Brain microvascular endothelial cell (primary cell): ENCODE measurements at places on chromosomes 1 and 21.

DNA sequence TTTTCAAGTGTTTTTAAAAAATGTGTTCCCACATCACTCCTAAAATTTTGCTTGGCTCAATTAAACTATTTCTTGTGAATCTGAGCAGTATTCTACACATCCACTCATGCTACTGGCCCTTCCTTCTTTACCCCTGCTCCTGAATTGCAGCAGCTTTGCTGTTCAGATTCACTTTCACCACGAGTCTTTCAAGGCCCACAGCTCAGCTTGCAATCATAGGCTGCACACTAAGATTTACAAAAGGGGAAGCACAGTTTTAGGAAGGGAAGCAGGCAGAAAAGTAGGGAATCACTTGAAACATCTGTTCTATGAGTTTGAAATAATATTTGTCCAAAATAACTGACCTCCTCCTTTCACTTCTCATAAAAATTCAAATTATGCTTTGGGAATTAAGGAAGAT lies 70.9 kb upstream of the EDEM3 start:
- no peak for DNase-seq

- DNase-seq: no peak
Observed at GRCh38 chr1:114976891-114977290, 52.7 kb upstream of the TSHB start.

DNA sequence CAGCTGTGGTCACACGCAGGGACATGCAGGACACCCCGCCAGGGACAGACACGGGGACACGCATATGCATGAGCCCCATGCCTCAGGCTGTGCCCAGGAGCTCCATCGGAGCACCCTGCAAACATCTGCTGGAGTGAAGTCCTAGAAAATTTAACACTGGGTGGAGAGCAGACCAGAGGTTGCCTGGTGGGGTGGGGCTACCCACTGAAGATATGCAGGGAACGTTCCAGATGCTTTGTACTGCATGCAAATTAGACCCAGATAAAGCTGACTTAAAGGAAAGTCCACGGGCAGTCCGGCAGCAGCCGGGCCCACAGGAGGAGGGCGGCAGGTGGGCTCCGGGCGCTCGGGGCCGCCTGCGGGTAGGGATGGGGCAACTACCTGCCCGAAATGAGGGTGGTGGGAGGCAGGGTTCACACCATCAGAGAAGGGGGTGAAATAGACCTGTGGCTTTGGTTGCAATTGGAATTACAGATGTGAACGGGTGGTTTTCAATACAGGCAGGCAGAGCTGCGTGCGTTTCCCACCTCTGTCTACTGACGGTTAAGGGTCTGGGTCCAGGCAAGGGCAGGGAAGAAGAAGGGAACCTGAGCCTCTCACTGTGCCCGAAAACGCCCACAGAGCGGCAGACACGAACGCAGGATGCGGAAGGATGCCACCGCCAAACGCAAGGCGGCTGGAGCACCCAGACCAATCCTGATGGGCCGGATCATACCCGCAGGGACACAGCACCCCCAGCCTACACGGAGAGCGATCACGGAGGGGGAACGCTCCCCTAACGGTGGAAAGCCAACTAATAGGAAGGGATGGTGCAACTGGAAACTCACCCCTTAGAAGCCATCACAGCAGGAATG lies 21.0 kb downstream of the CFAP74 start:
- DNase-seq: no peak

GRCh38 chr1:220696226-220696862 lies 6.2 kb downstream of the C1orf115 start:
- DNase-seq: no peak

- no peak for DNase-seq
Observed at GRCh38 chr1:32040711-32041110, 27.0 kb downstream of the KHDRBS1 start.

- peak; percentile 31 for DNase-seq
Observed at GRCh38 chr21:35178827-35179226, 129.7 kb upstream of the RUNX1 start.

DNA sequence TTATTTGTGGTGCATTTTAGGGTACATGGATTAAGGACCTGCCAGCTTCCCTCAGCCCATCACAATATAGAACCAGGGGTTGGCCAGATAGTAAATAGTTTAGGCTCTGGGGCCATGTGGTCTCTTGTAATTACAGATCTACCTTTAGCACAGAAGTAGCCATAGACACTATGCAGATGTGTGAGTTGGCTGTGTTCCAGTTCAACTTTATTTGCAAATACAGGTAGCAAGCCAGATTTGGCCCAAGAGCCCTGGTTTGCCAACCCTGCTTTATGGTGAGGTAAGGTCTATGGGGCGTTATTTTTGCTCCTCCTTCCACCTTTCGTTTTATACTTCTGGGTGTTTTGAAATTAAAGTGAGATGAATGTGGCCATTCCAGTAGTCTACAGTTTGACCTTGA lies 48.7 kb downstream of the MRPS6 start:
- DNase-seq: no peak

- DNase-seq: no peak
Observed at GRCh38 chr1:153343040-153343681, 5.5 kb downstream of the PGLYRP4 start.

DNA sequence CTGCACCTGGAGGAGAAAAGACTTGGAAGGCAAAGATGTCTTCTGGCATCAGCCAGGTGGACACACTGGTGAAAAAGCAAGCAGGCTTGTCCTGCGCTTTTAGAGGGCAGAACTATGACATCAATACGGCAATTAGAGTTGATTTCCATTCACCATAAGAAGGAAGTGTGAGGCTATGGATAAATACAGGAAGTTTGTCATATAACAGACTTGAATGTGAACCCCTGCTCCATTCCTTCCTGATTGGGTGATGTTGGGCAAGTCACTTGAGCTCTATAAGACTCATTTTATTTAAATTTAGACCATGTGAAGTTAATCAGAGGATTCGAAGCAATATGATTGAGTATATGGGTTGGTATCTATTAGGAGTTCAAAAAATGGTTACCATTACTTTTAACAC lies 137.8 kb downstream of the PLPP3 start:
- DNase-seq: no peak

DNA sequence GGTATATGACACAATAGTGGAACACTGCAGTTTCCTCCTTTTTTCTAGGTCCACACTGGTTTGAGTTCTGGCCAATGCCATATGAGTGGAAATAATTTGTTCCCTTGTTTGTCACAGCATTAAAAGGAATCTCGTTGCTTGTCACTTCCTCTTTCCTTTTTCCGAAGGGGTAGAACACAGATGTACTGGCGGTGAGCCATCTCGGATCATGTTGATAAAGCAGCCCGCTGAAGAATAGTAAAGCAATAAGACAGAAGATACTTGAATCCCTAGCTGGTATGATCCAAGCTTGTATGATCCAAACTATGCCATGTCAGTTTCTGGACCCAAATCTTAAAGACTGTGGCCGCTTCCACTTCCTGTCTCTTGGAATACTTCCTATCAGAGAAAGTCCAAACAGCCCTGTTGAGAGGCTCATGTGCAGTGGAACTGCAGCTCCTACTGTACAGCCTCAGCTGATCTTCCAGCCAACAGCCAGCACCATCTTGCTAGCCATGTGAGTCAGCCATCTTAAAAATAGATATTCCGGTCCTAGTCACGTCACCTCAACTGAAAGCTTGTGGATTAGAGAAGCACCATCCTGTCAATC lies 40.3 kb downstream of the CFHR5 start:
- DNase-seq: no peak

DNA sequence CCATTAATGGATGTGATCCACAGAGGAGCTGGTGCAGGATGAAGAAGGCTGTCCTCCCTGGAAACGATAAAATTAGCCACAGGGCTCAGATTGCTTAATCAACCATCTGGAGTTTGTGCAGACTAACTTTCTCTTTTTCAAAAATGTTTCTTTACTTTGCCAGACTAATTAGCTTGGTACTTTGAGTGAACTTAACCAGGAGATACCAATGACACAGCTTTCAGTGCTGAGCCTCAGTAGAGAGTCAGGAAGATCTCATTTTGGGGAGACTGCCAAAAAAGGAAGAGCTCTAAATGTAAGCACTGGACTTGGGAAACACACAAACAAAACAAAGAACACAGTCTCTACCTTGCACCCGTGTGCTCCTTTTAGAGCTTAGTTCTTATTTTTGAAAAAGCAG lies 248.1 kb upstream of the DEPDC1 start:
- no peak for DNase-seq

DNA sequence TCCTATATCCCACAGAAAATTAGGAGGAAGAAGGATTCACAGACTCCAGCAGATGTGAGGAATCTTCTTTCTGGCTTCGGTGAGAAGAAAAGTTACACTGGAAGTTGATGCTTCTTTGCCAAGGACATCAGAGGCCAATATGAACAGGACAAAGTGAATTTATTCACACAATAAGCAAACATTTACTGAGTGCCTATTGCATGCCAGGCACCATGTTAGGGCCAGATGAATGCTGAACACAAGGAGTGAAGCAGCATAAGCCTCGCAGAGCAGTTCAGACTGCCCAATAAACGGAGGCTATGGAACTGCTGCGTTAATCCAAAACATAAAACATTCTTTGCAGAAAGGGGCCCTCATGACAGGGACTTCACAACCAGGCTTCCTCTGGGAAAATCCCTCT lies 114.6 kb downstream of the LMX1A start:
- no peak for DNase-seq

DNA sequence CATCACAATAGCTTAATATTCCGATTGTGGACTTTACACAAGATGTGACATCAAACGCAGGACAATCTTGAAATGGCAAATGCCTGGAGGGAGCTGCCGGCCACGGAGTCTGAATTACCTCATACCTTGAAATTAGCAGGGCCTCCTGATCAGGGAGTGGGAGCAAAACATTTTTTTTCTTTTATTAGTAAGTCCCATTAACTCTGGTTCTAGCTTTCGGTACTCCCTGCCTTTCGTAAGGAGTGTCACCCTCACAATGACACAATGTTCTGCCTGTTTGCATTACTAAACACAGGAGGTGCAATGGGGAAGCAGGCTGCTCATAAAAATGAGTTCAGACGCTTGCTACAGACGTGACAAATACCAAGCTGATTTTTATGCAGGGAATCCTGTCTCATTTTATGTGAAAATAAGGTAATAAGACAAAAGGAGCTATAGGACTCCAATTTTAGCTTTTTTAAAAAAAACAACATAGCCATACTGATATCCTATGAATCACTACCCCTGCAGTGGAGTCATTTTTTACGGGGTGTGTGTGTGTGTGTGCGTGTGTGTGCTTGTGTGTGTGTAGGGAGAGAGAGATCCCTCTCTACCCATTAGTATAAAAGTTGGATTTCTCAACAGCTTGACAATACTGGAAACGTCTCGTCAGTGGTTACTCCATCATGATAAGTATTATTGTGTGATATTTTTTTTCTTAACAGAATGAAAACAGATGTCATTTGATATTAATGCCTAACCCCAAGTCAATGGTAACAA lies 205.1 kb upstream of the RUNX1 start:
- peak; percentile 80 for DNase-seq

DNA sequence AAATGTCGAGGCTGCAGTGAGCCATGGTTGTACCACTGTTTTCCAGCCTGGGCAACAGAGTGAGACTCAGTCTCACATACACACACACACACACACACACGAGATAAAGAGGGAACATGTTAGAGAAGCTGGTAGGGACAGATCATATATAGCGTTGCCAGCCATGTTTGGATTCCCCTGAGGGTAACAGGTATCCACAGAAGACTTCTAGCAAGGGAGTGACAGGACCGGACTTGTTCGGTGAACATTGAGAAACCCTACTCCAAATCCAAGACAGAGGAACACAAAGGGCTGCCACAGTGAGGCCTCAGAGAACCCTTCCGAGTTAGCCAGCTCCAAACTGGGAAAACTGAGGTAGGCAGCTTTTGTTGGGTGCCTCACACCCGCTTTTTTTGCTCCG lies 3.7 kb upstream of the SARS1 start:
- no peak for DNase-seq

DNA sequence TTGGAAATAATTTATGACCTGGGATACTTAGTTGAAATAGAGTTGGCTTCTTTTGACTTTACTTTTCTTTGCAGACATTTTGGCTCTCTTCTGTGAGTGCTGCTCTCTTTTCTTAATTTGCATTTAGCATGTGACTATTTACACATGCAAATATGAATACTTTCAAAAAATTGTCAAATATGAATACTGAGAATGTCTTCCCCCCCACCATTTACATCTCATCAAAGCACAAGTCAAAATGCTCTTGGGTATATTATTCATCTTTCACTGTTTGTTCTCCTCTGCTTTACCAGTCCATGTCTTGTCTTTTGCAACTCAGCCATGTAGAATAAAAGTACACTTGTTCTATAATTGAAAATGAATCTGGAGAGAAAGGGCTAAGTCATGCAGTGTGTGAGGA lies 126.5 kb downstream of the HHIPL2 start:
- no peak for DNase-seq

- DNase-seq: no peak
Observed at GRCh38 chr1:240630409-240630808, 18.5 kb upstream of the GREM2 start.

GRCh38 chr1:154779551-154780189 lies 90.4 kb downstream of the KCNN3 start:
- no peak for DNase-seq

DNA sequence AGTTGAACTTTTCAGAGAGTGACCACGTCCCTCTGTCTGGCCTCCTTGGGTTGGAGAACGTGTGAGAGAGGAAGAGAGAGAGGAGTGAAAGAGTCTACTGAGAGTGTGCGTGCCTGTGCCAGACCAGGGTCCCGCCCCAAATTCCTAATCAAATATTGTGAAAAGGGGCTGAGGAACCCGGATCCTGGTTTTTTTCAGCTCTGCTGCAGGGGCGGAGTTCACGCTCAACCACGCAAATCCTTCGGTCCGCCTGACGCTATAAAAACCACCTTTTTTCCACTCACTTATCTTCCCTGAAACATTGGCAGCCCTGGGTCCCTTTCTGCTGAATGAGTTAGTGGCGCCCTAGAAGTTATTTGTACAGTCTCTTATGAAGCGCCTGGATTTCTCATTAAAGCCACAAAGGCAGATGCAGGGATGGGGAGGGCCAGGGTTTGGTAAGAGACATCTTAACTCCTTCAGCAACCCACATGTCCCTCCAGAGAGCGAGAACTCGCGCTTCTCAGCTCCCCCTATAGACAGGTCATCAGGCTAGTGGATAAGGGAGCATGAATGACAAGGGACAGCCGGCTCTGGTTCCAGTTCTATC lies at the start of gene FMOD:
Gene FMOD, minus strand, starts transcription at position 86 of the 589 bp plus-strand sequence. CDS start 2,852 bp downstream, outside the sequence.
- DNase-seq: no peak

DNA sequence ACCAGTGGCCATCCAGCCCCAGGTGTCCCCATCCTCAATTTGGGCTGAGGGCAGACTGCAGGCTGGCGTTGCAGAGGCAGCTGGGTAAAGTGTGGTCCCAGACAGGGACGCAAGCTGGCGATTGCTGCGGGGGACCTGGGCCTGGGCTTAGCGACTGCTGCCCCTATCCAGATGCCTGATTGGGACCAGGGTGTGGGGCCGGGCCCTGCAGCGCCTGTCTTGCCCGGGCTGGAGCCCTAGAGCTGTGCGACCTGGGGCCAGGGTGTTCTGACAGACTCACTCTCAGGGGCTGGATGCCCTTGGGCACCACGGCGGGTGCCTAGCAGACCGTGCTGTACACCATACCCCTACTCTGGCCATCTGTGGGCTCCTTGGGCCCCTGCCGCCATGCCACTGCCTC lies 16.2 kb upstream of the FAAP20 start:
- no peak for DNase-seq

- DNase-seq: no peak
Observed at GRCh38 chr1:5901150-5901549, 91.1 kb downstream of the NPHP4 start.
